ENCODE measurements at places on chromosomes 6 and 20. TPM values are rescaled to one million over a fixed set of nuclear protein-coding genes. Genes with fewer than 3 reads are reported as not detected.
A peak's percentile ranks its signal among the peaks of the same experiment; 100 is the strongest.

RRBP1 gene
- 59.6 TPM for total RNA-seq

RBM24 gene
- total RNA-seq, result not detected

SYNJ2 gene
- total RNA-seq, result 41.2 TPM

OR2W1 gene
- total RNA-seq, result not detected

RAB44 gene
- not detected for total RNA-seq

GTSF1L gene
- 0.28 TPM for total RNA-seq

DNA sequence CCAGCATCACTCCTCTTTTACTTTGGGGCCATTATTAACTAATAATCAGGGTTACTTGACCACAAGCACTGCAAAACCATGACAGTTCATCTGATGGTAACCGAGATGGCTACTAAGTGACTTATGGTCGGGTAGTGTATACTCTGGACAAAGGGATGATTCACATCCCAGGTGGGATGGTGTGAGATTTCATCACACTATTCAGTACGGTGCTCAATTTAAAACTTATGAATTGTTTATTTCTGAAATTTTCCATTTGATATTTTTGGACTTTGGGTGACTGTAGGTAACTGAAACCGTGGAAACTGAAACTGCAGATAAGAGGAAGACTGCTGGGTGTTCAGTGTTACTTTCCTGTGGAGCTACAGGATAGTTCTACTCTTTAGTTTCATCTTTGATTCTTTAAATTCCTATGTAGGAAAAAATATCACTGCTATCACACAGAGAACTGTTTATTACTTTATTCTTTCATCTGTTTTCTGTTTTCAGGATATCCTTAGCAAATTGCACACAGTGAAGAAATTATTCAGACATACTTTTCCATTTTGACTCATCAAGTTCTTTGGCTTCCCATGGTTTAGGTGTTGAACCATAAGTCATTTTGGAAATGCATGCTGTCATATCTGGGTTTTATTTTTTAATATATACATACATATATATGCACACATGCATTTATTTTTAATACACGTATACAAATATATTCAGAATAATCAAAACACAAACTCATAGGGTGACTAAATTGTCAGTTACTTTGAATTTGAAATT is 59.1 kb upstream of the C20orf144 start:
- DNase-seq, result no peak
- H3K27me3 ChIP-seq, result no peaks in the 10 kb centered on the region
- H3K36me3 ChIP-seq, result peaks cover 6% of the 10 kb centered on the region
- H3K4me1 ChIP-seq, result peaks cover 26% of the 10 kb centered on the region
- no peak overlapping the region for H3K4me3 ChIP-seq

DNA sequence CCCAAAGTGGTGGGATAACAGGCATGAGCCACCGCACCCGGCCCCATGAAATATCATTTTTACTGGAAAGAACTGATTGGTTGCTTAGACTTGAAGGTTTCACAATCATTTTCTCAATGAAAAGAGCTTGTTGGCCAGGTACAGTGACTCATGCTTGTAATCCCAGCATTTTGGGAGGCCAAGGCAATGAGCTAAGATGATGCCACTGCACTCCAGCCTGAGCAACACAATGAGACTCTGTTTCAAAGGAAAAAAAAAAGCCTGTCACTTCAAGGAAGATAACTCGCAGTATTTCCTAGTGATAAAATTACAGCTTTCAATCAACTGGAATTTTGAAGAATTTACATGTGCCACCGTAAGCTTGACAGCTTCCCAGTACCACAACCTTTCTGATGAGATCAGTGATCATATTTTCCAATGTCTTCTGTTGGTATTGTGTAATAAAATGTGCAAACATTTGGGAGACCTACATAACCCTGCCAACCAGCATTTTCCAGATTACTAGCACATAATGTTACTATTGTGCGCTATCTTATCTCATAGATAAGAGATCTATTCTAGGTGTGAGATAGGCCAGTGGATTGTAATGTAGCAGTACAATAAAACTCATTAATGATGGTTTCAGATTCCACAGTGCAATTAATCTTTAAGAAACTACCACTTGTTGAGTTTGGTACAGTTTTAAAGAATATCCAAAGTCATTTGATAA is 7.2 kb downstream of the PNLDC1 start:
- no peaks in the 10 kb centered on the region for H3K27me3 ChIP-seq
- no peak overlapping the region for H3K4me3 ChIP-seq
- DNase-seq, result no peak
- no peak overlapping the region for H3K27ac ChIP-seq
- H3K36me3 ChIP-seq, result no peaks in the 10 kb centered on the region

DNA sequence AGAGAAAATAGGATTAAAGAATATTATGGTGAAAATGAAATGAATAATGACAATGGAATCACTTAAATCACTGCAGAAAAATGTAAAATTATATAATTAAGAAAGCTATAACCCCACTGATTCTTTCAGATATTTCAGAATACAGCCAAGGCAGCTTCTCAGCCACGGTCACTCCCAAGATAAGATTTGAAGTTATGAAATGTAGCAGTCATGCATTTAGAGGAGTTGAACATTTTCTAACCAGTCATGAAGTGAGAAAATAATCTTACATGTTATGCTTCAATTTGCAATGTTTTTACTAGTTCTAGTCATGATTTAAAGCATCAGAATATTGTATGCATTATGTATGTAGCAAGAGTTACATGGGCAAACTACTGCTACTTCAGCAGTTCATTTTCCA is 13.3 kb upstream of the PLCB1 start:
- H3K27ac ChIP-seq, result no peak overlapping the region
- DNase-seq, result no peak
- no peak overlapping the region for H3K4me3 ChIP-seq
- H3K27me3 ChIP-seq, result peaks cover 28% of the 10 kb centered on the region

DNA sequence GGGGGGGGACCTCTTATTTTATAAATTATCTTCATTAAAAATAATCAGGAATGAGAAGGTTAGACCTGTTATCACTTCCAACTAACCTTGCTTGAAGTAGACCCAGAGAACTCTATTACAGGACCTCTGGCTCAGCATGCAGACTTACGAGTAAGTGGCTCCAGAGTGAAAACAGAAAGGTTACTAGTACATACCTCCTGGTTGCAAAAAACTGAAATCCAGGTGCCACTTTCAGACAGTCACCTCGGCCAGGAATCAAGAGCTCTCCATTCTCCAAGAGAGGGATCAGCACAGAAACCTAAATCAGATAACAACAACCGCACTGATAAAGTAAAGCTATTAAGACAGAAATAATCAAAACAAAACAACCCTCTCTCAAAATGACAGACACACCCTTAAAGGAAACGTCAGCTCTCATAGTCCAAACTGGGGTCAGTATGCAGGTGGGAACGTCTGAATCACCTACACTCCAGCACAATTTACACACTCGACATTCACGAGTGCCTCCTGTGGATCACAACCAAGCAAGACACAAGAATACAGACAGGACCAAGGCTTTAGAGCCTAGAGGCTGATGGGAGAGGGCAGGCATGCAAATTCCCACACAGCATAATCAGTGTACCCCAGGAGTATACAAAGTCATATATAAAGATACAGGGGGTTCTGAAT is 31.8 kb downstream of the MDN1 start:
- H3K27me3 ChIP-seq, result no peaks in the 10 kb centered on the region
- peaks cover 48% of the 10 kb centered on the region for H3K36me3 ChIP-seq
- no peak overlapping the region for H3K4me3 ChIP-seq
- H3K27ac ChIP-seq, result no peak overlapping the region
- peaks cover under 1% of the 10 kb centered on the region for H3K4me1 ChIP-seq
- no peak for DNase-seq

DNA sequence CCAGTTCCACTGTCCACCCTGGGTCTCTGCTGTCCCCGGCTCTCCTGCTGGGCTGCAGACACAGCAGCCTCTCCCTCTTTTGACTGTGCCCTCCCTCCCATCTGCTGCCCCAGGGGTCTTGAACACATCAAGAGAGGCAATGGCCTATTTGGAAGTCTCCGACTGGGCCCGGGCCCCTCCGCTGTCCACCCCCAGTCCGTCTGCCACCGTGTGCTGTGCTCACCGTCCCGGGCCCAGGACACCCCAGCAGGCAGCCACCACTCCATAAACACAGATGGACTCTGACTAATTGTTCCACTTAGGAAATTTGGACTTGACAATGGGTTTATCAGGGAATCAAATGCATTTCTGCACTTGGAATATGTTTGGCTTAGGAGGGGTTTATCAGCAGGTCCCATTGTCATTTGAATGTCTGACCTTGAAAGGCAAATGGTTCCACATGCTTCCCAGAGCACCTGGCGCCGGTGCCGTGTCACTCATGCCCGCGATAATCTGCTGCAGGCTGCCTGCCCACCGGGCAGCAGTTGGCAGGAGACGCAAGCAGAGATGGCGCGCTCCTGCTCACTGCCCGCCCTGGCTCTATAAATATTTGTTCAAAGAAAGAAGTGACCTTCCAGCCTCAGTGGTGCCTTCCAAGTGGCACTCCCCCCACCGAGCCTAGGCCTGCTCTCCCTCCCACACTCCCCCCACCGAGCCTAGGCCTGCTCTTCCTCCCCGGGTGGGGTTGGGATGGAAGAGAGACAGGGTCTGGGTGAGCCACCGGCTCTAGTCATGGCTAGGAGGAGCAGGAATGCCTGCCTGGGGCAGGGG is 18.8 kb upstream of the FRMD1 start:
- H3K27me3 ChIP-seq, result peaks cover 18% of the 10 kb centered on the region
- no peak overlapping the region for H3K4me3 ChIP-seq
- no peak for DNase-seq
- no peak overlapping the region for H3K27ac ChIP-seq
- H3K4me1 ChIP-seq, result no peaks in the 10 kb centered on the region
- no peaks in the 10 kb centered on the region for H3K36me3 ChIP-seq

DNA sequence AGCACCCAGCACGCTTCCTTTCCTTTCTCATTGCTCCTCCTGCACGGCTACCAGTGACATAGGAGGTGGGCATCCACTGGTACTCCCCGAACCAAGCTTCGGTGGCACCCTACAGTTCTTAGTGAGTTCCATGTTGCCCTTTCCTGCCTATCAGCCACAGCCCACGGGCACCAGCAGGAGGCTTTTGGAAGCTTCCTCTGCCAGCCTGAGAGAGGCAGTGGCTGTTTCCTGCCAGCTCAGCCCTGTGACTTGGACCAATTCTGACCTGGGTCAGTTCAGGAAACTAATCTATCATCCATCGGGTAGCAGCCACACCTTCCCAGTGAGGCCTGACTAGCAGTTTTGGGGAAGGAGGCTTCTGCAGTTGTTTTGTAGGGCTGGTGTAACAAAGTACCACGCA is 176.4 kb upstream of the UST start:
- no peak for DNase-seq
- no peaks in the 10 kb centered on the region for H3K36me3 ChIP-seq
- peaks cover 26% of the 10 kb centered on the region for H3K4me1 ChIP-seq
- H3K27ac ChIP-seq, result no peak overlapping the region
- peaks cover 41% of the 10 kb centered on the region for H3K27me3 ChIP-seq

DNA sequence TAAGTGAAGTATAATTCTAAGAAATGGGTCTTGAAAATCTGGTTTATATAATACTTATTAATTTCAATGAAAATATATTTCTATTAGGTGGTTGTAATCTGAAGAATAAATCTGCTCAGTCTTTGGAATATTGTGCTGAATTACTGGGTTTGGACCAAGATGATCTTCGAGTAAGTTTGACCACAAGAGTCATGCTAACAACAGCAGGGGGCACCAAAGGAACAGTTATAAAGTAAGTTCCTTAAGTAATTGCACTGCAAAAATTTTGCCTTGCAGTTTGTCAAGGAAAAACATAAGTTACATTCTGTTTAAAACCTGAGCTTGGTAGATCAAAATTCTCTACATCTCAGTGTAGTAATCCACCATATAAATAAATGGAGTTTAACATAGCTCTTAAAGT is 106.0 kb downstream of the MYO6 start:
- H3K27ac ChIP-seq, result no peak overlapping the region
- H3K36me3 ChIP-seq, result no peaks in the 10 kb centered on the region
- no peak overlapping the region for H3K4me3 ChIP-seq
- no peaks in the 10 kb centered on the region for H3K4me1 ChIP-seq
- peak; percentile 48 for DNase-seq

DNA sequence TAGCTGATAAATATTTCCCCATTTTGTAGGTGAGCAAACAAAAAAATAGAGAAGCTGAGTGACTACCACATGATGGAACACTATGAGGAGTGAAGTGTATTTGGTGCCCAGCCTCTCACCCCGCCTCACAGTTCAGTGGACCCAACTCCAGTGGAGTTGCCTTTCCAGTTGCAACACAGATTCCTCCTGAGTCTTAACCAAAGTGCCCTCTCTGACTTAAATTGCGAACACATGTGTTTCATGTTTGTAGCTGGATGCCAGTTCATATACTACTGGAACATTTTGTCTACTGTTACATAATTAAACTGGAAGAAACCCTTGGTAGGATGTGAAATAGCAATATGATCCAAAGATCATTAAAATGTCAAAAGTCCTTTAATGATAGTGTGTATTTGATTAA is 448.9 kb downstream of the COL12A1 start:
- no peaks in the 10 kb centered on the region for H3K27me3 ChIP-seq
- H3K4me3 ChIP-seq, result no peak overlapping the region
- H3K4me1 ChIP-seq, result no peaks in the 10 kb centered on the region
- DNase-seq, result no peak

DNA sequence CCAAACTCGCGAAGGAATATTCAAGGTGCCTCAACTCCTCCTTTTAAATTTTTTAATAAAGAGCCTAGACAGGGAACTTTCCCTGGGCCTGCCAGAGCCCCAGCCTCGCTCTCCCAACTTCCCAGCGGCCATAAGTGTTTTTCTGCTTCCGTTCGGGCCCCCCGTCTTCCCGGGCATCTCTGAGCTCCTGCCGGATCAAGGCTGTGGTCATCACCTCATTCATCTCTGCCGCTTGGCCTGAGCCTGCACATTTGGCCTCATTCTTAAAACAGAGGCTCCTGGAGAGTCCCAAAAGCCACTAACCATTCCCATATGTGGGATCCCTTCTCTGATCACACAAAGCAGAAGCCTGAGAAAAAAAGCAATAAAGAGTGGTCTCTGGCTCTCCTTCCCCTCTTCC is 969.1 kb upstream of the DEFB115 start:
- no peaks in the 10 kb centered on the region for H3K27me3 ChIP-seq
- peaks cover 29% of the 10 kb centered on the region for H3K4me1 ChIP-seq
- peaks cover 5% of the 10 kb centered on the region for H3K36me3 ChIP-seq
- DNase-seq, result no peak
- H3K4me3 ChIP-seq, result peak overlapping the region; percentile 79

DNA sequence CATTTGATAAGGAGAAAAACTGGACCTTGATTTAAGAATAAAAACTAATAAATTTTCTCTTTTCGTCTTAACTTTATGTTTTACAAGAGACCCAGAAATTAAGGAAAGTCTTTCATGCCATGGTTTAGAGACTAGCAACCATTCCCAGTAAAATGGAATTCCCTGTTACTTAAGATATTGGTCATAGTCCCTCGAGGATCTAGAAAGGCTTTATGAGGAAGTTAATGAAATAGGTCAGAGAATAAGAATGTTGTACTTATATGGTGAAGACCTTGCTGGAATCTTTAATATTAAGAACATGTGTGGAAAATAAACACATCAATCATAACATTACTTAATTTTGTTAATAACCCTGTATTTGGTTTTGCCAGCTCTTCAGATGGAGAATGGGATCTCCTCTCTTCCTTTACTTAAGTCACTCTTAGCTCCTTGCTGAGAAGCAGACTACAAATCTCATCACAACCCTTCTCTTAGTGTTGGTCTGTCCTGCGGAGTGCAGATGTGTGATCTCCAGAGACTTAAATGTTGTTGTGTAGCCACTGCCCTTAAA is 382.9 kb downstream of the QKI start:
- H3K27ac ChIP-seq, result no peak overlapping the region
- H3K36me3 ChIP-seq, result no peaks in the 10 kb centered on the region
- no peak overlapping the region for H3K4me3 ChIP-seq
- no peak for DNase-seq
- peaks cover 11% of the 10 kb centered on the region for H3K27me3 ChIP-seq
- no peaks in the 10 kb centered on the region for H3K4me1 ChIP-seq

GRCh38 chr20:31605902-31606803 is 1.1 kb downstream of the ID1 start:
- no peak overlapping the region for H3K27ac ChIP-seq
- peaks cover 30% of the 10 kb centered on the region for H3K4me1 ChIP-seq
- peak overlapping the region; percentile 78 for H3K4me3 ChIP-seq
- DNase-seq, result peak; percentile 44
- H3K27me3 ChIP-seq, result peaks cover 78% of the 10 kb centered on the region
